ENCODE measurements at places on chromosomes 1 and 21. TPM values are rescaled to one million over a fixed set of nuclear protein-coding genes. Genes with fewer than 3 reads are reported as not detected.

KAZN gene
- 47.1 TPM for total RNA-seq

ANGPTL3 gene
- not detected for total RNA-seq

ALPL gene
- total RNA-seq = 41.6 TPM

TRIM17 gene
- total RNA-seq = 1.8 TPM

SELL gene
- not detected for total RNA-seq

DNA sequence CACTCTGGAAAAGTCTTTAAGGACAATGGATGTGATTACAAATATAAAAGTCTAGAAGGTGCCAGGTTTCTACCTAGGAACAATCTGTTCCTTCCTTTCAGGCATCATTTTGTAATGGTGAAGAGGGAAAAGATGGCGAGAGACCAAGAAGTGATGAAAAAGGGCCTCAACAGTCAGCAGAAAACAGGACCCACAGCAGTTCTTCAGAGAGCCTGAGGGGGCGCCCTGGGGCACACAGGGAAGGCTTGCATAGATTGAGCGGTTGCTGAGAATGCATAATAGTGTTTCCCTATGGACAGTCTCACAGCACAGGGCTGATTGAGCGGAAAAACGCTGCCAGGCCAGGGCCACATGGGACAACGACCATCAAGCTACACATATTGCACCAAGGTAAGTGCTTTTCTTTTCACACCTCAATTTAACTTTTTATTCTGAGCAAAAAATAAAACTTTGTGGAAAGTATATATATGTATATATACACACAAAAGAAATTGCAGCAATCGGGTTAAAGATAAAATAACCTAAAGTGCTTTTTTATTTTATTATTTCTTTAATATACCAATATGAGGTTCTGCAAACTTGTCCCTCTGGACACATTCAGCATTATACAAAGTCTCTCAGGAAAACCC is 3.1 kb upstream of the YRDC start:
- DNase-seq = peak; percentile 91

GRCh38 chr1:225470211-225471108 is 42.6 kb upstream of the LBR start:
- DNase-seq = peak; percentile 70

- DNase-seq = no peak
Measured at GRCh38 chr1:90434460-90434859, 282.6 kb downstream of the BARHL2 start.

DNA sequence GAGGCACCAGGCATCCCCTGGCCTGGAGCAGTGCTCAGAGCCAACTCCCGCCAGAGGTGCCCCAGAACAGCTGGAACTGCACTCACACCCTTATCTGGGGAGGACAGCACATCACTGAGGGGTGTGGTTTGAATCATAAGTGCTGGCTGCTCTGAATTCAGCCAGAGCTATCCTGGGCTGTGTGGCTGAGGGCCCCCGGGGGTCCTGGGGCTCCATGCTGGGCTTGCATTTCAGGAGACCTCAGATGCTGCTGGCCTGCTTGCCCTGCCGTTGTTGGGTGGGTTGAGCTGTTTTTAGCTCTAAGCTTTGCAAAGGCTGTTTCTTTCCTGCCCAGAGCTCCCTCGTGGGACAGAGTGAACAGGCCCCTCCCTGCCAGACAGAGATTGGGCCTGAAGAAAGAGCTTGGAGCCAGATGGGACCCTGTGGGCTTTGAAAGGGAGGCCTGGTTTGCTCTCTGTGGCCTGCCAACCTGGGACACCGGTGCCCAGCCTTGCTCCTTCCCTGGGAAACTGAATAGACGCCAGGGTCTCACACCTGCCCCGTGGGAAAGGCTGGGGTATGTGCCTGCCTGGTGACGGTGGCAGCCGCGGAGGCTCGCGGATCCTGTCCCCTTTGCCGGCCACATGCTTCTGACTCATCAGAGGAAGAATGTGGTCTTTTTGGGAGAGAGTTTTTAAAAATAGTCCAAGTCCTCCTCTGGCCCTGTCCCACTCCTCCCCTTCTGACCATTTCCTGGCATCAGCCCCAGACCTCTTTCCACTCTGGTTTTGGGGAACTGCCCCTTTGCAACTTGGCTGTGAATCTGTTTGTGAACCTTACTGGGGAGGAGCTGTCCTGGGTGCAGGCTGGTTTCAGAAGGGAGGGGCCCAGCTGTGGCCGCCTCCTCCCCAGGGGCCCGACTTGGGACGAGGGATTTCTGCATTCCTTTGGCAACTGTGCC is 30.0 kb downstream of the ARHGEF10L start:
- no peak for DNase-seq

GRCh38 chr1:151472856-151473731 is 13.8 kb upstream of the POGZ start:
- DNase-seq = no peak

GRCh38 chr1:179002552-179003345 is 22.9 kb upstream of the FAM20B start:
- DNase-seq = peak; percentile 88

DNA sequence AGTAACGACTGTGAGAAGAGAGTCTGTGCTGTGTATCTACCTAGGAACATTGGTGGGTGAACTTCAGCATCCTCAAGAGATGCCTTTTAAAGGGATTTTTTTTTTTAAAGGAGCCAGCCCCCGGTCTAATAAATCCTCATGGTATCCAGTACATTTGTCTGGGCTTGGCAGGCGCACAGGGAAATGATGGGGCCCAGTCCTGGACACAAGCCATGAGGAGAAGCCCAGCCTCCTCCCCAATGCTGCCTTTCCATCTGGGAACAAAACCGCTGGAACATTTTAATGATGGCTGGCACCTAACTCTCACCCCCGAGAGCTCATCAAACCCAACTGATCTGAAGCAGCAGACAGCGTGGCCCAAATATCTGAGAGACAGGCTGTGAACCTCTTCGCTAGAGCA is 64.2 kb downstream of the ACOT7 start:
- no peak for DNase-seq

DNA sequence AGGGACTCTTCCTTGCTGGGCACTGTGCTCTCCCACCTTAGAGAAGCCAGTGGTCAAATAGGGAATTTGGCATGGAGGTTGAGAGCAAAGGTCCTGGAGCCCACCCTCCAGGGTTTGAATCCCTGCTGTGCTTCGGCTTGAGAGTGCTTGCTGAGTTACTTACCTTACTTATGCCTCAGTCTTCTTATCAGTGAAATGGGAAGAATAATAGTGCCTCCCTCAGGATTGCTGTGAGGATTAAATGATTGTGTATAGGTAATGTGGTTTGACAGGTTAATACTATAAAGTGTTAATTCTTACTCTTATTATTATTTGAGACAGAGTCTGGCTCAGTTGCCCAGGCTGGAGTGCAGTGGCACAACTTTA is 79.2 kb downstream of the HHAT start:
- no peak for DNase-seq

- DNase-seq = no peak
Measured at GRCh38 chr1:111417755-111418154, 9.8 kb downstream of the OVGP1 start.

GRCh38 chr1:110897681-110898080 is 24.7 kb downstream of the CD53 start:
- no peak for DNase-seq

DNA sequence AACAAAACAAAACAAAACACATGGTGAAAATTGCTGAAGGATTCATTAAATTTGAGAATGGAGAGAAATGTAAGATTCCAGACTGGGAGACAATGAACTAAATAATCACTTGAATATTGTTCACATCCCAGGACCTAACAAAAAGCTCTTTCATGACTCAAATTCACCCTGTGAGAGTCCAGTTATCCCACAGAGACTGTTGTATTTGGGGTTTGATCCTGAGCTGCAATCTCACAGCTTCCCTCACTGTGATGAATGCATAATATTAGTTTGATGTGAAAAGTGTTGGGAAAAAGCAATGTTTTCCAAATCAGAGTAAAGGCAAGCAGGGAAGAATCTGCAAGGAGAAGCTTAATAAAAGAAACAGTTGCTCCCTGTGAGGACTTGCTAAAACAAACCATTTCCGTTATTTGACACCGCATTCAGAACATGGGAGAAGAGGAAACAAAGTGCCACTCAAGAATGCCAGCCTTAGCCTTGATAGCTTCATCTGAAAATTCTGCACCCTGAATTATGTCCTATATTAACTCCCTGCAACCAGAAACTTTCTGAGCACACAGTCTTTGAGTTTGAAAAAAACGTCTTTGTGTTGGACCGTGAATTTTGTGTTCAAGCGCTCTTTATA is 208.8 kb downstream of the DAB1 start:
- DNase-seq = no peak

- no peak for DNase-seq
Measured at GRCh38 chr1:111857194-111857651, 101.5 kb downstream of the DDX20 start.

GRCh38 chr21:35652872-35653271 is 407.5 kb downstream of the SETD4 start:
- DNase-seq = no peak

DNA sequence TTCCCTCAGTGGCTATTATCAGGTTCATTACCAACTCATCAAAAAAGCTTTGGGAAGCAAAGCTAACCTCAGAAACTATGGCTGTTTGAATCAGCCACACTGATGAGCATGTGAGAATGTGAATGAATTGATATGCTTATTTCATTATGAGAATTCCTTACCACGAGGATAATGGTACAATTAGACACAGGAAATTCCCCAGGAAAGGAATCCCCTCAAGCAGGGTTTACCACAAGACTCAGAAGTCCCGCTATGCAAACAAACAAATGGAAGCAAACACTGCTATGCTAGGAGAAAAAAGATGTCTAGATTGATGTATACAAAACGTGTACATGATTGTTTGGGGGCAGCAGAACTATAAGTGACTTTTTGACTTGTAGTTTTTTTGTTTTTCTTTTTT is 205.0 kb downstream of the HMCN1 start:
- DNase-seq = no peak

All from osteocyte (in vitro differentiated cells).